ENCODE measurements at places on chromosomes 3 and 15. TPM values are rescaled to one million over a fixed set of nuclear protein-coding genes. Genes with fewer than 3 reads are reported as not detected.

- H3K4me3 ChIP-seq: no peak overlapping the region
- no peak overlapping the region for H3K27ac ChIP-seq
- no peaks in the 10 kb centered on the region for H3K4me1 ChIP-seq
- no peaks in the 10 kb centered on the region for H3K27me3 ChIP-seq
Measured at GRCh38 chr3:179921500-179921899, 115.2 kb downstream of the PEX5L start.

GRCh38 chr15:96242761-96243160, 87.7 kb upstream of the NR2F2 start:
- DNase-seq: no peak
- no peaks in the 10 kb centered on the region for H3K4me1 ChIP-seq
- no peak overlapping the region for H3K4me3 ChIP-seq
- no peak overlapping the region for H3K27ac ChIP-seq

Gene CGNL1
- polyA plus RNA-seq: 4.9 TPM

Gene A4GNT
- not detected for polyA plus RNA-seq

Gene ARF4
- 37.9 TPM for polyA plus RNA-seq

Gene C15orf39
- polyA plus RNA-seq: 11.9 TPM

Measured in heart left ventricle (tissue), 16 donors.